ENCODE measurements at places on chromosomes 13 and 19. TPM values are rescaled to one million over a fixed set of nuclear protein-coding genes. Genes with fewer than 3 reads are reported as not detected.

Gene PRDX2
- 170 TPM for total RNA-seq

Gene CEACAM1
- total RNA-seq = 1.8 TPM

Gene C19orf73
- total RNA-seq = 2.0 TPM

Gene ZIC5
- 0.05 TPM for total RNA-seq

Gene LRRC25
- total RNA-seq = not detected

Gene TRPM4
- total RNA-seq = 32.7 TPM

Gene ELSPBP1
- total RNA-seq = not detected

Gene CEACAM8
- not detected for total RNA-seq

Gene NUP58
- total RNA-seq = 90.5 TPM

Gene IGLON5
- not detected for total RNA-seq

Gene KLK2
- total RNA-seq = not detected

Gene KIR2DL4
- total RNA-seq = not detected

Gene BRCA2
- 3.0 TPM for total RNA-seq

Gene KIR3DL2
- total RNA-seq = not detected

Gene GRK1
- 0.50 TPM for total RNA-seq

Gene FCAR
- not detected for total RNA-seq

Gene KLK5
- total RNA-seq = 485 TPM

Gene MRPL54
- total RNA-seq = 73.8 TPM

Gene LRRC63
- not detected for total RNA-seq

Gene DAND5
- total RNA-seq = under 0.01 TPM

Gene PCDH20
- not detected for total RNA-seq

Gene C19orf81
- 1.1 TPM for total RNA-seq

Gene MEDAG
- total RNA-seq = 0.33 TPM

Gene CDX2
- not detected for total RNA-seq

Gene AP1M1
- total RNA-seq = 66.1 TPM

All from mammary epithelial cell (primary cell).